Tongue (tissue), 3 donors: ENCODE measurements at places on chromosomes 12 and 14. TPM values are rescaled to one million over a fixed set of nuclear protein-coding genes. Genes with fewer than 3 reads are reported as not detected.

Gene ATXN2
- total RNA-seq, result 51.4 TPM

Gene SCN8A
- total RNA-seq, result 2.1 TPM

Gene CCDC175
- not detected for total RNA-seq

Gene LIN7A
- total RNA-seq, result 4.3 TPM

Gene SOX5
- total RNA-seq, result 7.8 TPM

Gene SIX1
- 42.4 TPM for total RNA-seq

Gene P2RX2
- not detected for total RNA-seq

Gene IFNG
- 0.51 TPM for total RNA-seq

Gene BEST3
- total RNA-seq, result 72.2 TPM

Gene RNF212B
- not detected for total RNA-seq

GRCh38 chr14:50812856-50813543, 18.0 kb downstream of the NIN start:
- no peak for DNase-seq

- peak; percentile 33 for DNase-seq
Measured at GRCh38 chr12:120367924-120368788, 808 bp downstream of the MSI1 start.

DNA sequence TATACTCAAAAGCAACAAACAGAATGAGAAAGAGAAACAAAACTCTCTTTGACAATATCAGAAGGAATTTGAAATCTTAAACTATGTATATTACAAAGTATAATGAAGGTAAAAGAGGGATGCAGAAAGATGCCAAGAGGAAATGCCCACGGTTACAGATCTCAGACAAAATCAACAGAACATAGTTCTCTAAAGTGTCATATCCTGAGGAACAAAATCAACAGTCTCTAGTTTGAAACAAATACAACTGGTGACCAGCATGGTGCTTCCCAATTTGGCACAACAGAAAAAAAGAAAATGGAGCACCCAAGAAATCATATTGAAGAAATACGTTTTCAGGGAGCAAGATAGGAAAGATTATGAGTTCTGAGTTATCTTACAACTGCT, 116.5 kb downstream of the METTL25 start:
- DNase-seq, result no peak

- DNase-seq, result no peak
Measured at GRCh38 chr12:6539314-6539682, 5.0 kb downstream of the GAPDH start.

GRCh38 chr14:23933742-23934128, 19.8 kb upstream of the DHRS4 start:
- no peak for DNase-seq

DNA sequence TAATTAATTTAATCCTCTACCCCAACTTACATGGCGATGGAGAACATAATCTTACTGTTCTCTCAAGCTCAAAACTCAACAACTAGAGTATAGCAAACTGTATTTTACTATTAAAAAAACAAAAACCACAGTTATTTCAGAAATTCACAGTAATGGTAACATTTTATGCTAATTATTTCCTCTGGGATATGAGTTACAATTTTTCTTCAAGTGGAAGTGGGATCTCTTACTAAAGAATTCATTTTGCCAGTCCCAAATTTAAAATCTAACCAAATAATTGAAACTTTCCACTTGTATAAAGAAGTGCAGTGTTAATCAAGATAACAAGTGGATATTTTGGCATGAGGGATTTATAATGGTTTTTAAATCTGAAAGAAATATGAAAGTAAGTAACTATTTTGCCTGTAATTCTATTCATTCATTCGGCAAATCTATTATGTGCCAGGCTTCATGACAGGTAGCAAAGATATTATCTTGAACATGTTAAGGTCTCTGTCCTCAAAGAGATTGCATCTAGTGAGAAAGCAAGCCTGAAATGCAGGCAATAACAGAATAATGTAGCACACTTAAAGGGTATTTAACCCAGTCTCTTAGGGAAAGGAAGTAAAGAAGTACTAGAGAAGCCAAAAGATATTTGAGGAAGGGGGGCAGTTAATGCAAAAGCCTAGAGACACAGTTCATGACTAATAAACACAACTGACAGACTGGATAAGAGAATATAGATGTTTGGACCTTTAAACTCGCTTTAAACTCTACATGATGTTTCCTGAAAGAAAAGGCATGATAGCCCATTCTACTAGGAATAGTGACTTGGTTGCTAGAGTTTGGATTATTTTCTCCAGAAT, 44.0 kb downstream of the TAOK3 start:
- no peak for DNase-seq

GRCh38 chr14:96876747-96877146, 79.6 kb downstream of the VRK1 start:
- DNase-seq, result no peak

DNA sequence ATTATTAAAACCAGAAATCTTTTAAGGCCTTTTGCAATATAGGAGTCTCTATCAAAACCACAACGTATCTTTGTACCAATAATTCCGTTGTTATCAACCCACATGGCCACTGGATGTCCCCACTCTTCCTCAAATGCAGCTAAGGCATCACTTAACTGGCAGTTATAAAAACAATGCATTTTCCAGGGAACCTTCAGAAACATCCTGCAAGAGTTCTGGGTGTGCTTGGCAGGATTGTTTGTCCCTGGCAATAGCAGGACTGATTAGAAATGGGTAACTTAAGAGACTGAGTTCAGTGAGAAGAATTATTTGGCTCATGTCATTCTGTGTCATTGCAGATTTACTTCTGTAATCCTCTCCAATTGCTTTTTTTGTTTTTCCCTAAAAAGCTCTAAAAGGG, 112.0 kb downstream of the SLC15A5 start:
- peak; percentile 60 for DNase-seq

- DNase-seq, result no peak
Measured at GRCh38 chr12:80504389-80505163, 60.5 kb downstream of the PTPRQ start.

GRCh38 chr14:23555882-23556699, at the start of gene THTPA:
Gene THTPA, plus strand, starts transcription at chr14:23556271. Its CDS starts 487 bp downstream, at chr14:23556758.
- peak; percentile 96 for DNase-seq

- DNase-seq, result no peak
Measured at GRCh38 chr12:46516933-46517578, 144.5 kb upstream of the SLC38A2 start.

DNA sequence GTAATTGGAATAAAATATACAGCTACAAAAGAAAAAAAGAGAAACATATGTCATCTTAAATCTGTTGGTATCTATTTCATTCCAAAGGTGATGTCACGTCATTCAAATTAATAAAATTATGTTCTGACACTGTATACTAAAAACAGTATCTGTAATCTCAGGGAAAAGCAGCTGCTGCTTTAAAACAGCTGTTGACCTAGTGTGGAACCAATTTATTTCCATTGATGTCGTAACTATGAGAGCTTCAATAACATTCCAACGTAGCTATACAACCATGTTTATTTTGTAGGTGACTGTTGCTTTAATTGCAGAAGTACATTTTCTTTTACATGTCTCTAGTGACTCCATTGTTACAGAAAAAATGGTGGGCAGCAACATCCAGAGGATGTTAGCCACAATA, 571.7 kb downstream of the RPS29 start:
- peak; percentile 57 for DNase-seq

DNA sequence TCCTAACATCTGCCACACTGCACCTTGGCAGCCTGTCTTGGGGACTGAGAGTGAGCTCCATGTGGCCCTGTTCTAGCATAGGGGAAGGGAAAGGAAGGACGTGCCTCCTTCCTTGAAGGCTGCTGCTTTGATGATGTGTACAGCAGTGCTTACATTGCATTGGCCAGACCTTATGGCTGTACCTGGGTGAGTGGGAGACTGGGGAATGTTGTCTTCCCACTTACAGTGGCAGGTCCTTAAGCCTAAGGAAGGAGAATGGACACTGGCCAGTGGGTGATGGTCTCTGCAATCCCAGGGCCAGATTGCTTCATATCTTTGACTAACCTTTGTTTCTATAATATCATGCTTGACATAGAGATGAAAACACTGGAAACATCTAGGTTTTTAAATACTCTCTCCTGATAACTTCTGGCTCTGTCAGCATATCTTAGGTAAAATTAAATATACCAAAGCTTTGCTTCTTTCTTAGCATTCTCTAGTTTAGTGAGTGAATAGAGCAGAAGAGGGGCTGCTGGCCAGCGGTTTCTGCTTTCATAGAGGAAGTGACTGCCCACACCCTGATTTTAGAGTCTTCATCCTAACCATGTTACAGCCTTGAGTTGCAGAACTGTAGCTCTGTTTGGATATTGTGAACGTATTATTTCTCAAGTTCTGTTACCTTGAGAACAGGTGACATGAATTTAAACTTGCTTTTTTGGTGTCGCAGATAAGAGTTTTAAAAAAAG, 27.2 kb downstream of the KLC1 start:
- no peak for DNase-seq

DNA sequence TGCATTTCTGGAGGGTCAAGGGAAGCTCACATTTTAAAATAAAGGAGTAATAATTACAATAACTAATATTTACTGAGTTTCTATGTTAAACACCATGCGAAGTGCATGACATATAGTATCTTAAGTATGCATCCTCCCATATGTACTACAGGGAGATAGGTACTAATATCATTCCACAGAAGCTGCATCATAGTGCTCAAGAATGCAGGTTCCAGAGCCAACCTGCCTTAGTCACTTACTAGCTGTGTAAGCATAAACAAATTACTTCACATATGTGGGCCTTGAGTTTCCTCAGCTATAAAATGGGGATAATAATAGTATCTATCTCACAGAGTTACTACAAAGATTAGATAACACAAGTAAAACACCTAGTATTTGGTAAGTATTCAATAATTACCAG, 18.3 kb downstream of the ARMH4 start:
- DNase-seq, result no peak

GRCh38 chr12:75592086-75592485, 80.7 kb upstream of the KRR1 start:
- no peak for DNase-seq

GRCh38 chr12:3342051-3342450, 149.0 kb upstream of the PRMT8 start:
- peak; percentile 79 for DNase-seq

GRCh38 chr12:104643093-104643818, 186.5 kb downstream of the CHST11 start:
- DNase-seq, result no peak

DNA sequence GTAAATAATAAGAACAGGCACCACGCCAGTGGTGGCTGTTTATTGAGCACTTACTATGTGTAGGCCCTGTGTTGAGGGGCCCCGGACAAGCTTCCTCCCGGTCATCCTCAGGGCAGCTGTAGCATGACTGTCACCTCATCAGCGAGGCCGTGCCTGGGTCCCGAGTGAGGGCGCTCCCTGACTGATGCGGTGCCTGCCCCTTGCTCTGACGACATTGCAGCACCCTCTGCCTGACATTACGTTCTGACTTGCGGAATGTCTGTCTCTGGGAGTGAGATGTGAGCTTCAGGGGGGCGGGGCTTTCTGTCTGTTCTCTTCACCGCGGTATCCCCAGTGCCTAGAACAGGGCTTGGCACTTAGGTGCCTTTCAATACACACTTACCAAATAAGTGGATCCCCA, 167.6 kb downstream of the RBM19 start:
- no peak for DNase-seq

DNA sequence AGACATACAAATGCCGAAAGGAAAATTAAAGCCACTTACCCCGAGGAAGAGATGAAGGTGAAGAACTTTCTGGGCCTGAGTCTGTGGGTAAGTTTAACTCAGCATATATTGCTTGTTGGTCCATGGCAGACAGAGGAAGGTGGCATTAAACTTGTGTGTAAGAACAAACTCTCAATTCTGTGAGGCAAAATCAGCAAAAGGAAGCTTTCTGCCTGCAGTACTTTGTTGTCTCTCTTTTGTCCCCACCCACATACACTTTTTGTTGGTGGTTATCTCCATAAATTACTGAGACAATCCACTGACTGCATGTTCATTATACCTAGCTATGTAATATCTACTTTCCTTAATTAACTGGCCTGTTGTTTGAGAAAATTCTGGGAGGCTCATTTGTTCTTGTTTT, at the start of gene KLRB1:
KLRB1 (minus strand) TSS at position 201 of the 400 bp plus-strand sequence; CDS start at position 124, 77 bp downstream.
- DNase-seq, result no peak

GRCh38 chr12:33111850-33112249, 215.3 kb upstream of the PKP2 start:
- DNase-seq, result no peak

- no peak for DNase-seq
Measured at GRCh38 chr14:27366596-27366995, 768.8 kb upstream of the NOVA1 start.

DNA sequence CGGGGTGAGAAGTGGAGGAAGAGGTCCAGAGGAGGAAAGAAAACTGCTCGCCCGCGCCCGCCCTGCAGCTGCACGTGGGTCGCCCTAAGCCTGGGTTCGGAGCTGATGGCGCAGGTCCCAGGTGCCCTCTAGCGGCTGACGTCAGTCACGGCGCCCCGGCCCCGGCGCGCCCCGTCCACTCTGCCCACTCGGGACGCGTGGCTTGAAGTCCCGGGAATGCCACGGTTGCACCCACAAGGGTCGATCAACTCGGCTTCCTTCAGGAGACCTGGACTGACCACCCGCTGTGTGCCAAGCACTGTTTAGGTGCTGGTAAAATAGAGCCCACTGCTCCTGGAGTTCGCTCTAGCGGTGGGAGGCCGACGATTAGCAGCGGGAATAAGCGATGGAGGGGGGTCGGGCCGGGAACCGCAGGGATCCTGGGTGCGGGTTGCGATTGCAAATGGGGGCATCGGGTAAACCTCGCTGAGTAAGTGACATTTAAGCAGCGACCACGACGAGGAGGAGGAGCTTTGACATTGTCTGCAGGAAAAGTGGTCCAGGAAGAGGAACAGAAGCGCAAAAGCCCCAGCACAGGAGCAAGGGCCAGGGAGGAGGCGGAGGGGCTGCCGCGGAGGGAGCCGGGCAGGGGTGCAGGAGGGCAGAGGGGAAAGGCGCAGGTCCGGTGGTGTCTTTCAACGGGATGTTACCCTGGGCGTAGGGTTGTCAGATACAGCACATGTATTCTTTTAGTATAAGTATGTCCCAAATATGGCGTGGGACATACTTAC, 5.1 kb upstream of the ZNF839 start:
- DNase-seq, result peak; percentile 92

DNA sequence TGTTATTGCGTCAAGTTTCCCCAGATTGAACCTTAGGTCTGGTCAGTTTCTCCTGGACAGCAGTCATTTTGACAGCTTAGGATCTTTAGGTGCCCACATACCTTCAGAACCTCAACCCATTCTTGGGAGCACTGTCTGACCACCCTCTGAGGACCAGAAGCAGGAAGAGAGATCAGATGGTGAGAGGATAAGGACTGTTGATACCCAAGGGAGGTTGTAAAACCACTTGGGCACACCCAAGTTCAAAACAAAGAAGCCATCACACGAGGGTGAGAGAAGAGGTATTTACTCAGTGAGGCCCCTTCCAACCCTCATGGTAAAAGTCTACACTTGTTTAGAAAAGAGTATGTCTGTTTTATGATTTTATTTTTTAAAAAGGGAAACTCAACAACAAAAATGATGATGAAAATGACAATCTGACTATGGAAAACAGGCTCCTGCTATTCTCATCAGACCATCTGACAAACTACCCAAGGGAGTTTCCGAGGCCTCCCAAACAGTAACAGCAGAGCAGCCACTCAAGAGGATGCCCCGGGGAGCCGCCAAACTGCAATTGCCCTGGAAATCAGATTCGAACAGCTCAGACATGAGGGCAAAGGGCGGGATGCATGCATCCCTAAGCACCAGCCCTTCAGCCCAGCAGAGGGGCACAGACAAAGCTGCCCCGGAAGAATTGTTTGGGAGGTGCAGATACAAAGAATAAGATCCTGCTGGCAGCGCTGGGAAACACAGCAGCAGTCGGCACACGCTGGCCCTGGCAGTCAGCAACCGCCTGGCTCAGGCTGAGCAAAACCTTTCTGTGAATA, 162.6 kb upstream of the PLEKHG7 start:
- DNase-seq, result peak; percentile 54
